ENCODE measurements at places on chromosomes 7 and 10. TPM values are rescaled to one million over a fixed set of nuclear protein-coding genes. Genes with fewer than 3 reads are reported as not detected.

Gene NEUROD6
- total RNA-seq = not detected

Gene HBP1
- total RNA-seq = 36.3 TPM

Gene OR2A42
- total RNA-seq = not detected

Gene CADPS2
- 14.6 TPM for total RNA-seq

Gene AMZ1
- total RNA-seq = 0.50 TPM

Gene GFRA1
- total RNA-seq = 0.34 TPM
